ENCODE measurements at places on chromosomes 16 and 17.

DNA sequence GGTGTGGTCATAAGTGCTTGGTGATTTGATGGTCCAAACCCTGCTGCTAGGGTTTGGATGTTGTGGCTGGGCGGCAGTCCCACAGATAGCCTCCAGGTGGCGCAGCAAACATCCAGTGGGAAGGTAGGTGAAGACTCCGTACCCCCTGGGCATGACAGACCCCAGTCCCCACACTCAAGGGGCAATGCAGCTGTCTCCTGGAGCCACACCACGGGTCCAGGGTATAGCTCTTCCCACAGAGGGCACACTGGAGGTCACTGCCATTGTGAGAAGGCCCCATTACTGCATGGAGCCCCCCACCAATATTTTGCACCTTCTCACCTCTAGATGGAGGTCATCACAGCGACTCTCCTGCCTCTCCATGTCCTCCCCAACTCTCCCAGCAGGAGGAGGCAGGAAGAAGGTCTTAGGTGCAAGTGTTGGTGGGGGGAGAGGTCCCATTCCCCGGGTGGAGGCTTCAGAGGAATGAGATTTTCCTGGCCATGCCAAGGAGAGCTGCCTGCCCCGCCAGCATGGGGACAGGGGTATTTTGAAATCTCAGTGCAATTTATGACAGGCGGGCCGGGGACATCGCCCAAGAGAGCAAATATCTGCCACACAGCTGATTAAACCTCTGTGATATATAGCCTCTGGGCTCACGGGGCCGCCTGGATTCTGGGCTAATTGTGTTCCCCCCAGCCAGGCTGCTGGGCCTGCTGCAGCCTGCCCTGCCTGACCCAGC, 17.1 kb upstream of the C17orf113 start:
- peak; percentile 34 for DNase-seq

DNA sequence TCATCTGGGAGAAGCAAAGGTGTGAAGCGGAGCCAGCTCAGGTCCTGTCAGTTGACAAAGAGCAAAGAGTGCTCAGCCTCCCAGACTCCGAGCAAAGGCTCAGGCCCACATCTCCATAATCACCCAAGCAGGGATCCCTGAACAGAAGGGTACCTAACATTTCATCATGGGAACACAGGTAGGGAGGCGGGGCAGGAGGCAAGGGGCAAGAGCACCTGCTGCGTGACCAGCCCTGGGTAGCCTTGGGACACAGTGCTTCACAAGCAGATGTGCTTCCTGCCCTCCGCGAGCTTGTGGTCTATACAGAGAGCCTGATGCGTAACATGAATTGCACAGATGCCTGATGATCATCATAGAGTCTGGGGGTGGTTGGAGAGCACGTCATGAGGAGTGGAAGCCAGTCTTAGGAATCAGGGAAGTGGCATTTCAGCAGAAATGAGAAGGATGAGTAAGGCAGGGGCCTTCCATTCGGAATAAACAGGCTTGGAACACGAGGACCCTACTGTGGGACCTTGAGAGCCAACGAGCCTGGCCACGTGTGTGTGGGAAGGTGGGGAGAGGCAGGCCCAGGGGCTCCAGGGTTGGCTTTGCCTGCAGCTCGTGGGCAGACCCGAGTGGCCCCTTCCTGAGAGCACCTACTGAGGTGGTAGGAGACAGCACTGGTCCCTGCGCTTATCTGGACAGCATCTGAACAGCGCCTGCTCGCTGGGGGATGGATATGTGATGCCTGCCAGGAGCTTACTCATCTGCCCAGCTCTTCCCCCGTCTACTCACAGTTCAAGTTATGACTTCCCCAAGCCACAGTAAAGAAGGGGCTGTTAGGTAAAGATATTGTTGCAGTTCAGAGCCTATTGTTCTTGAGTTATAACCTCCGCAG, 125.8 kb downstream of the CCDC182 start:
- DNase-seq = no peak

- DNase-seq = no peak
Measured at GRCh38 chr16:51931653-51932052, 615.3 kb downstream of the TOX3 start.

- DNase-seq = no peak
Measured at GRCh38 chr16:73337373-73338296, 289.7 kb upstream of the ZFHX3 start.

DNA sequence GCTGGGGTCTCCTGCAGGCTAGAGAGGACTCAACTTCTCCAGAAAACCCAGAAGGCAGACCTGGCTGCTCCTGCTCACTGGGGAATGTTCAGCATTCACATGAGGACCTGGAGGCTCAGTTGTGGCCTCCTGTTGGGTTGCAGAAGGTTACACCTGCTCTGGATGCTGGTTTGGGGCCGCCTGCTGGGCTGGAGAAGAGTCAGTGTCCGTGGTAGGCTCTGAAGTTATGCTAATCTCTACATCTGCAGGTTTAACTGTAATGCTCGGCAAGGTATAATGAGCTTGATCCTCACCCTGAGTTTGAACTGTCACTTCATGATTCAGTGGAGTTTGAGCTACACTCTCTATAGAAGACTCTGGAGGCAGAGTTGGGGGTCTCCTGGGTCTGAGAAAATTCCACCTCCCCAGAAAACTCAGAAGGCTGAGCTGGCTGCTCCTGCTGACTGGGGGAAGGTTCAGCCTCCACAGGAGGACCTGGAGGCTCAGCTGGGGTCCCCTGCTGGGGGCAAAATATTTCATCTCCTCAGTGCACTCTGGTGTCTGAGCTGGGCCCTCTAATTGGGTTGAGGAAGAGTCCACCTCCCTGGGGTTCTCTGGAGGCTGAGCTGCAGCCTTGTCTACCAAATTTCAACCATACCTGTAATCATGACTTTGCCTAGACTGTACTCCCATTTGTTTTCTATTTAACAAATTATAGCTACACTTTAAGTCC, 23.5 kb downstream of the RDM1 start:
- no peak for DNase-seq

GRCh38 chr17:35709874-35710273, 21.6 kb upstream of the RASL10B start:
- DNase-seq = no peak
